ENCODE measurements at places on chromosomes 2 and 18.

DNA sequence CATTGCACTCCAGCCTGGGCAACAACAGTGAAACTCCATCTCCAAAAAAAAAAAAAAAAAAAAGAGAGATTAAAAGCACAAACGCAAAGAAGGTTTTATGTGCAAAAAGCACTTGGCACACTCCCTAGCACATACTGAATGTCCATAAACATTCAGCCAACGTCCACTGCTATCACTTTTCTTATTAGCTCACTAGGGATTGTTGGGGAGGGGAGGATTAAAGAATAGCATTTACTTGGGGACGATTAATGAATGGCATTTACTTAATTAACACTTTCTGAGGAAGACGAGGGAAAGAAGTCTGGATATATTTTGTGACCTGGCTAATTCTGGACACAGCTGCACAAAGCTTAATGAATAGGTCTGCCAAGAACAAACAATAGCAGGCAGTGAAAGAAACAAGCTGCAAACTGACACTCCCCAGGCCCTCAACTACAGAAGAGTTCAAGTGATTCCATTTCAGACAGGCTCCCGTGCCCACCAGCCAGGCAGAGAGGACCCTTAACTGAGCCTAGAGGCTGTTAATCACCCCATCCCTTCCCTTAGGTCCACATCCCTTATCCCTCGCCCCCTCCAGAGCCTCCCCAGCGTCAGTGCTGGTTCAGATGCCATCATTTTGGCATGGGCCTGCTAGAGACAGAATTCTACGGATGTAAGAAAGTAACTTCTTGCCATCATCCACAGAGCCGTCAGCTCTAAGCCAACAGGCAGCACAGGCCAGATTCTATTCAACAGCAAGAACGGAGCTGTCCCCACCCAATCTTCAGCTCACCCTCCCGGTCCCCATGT, 7.4 kb downstream of the CYB5A start:
- DNase-seq: no peak

DNA sequence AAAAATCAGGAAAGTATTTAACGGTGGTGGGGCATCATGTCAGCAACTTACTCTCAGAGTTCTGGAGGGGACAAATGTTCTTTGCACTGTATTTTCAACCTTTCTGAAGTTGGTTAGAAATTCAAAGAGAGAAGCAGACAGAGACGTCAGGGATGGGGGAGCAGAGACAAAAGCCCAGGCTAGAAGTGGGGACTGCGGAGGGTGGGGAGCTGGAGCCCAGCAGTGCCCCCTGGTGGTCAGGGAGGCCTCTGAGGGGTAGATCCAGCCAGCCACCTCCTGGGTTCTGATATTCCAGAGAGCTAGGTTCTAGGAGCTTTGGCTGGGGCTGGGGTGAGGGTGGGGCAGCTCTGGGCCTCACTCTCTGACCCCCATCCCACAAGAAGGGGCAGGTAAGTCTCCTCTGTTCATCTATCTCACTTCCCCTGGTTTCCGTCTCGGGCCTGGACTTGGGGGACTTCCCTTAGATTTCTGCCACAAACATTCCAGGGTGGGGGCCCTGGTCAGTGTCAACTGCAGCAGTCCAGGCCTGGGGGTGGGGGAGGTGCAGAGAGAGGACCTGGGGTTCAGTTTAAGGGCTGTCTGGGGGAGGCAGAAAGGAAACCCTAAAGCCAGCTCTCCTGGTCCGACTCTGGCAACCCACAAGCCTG, 8.9 kb downstream of the TNS1 start:
- peak; percentile 24 for DNase-seq

GRCh38 chr2:39558906-39559305, 106.8 kb upstream of the TMEM178A start:
- no peak for DNase-seq

DNA sequence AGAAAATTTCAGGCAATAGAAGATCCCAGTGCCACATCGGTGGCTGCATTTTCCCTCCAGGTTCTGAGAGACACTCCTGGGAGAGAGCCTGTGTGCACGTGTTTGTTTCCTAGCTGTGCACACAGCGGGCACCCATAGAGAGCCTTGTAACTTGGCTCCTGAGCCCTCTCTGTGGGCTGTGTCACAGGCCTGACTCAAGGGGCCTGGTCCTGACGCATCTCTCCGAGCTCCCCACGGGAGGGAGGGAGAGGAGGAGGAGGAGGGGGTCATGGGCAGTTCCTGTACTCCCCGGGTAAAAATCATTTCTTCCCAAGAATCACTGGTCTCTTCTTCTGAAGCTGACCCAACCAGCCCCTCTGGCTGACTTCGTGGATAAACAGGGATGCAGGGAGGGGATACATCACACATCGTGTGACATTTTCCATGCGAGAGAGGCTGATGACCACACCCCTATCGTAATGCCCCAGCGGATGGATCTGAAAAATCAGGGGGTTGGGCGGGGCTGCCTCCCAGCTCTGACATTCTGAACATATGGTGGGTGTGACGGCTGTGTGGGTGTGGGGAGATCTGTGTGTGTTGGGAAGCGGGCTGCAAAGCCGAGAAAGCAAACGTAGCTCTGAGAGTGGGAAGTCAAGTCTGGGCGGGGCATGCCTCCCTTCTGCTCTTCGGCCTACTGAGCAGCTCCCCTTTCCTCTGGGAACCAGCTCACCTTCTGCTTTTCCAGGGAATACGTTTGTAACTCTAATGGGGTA, 308.3 kb upstream of the HS6ST1 start:
- DNase-seq: no peak

DNA sequence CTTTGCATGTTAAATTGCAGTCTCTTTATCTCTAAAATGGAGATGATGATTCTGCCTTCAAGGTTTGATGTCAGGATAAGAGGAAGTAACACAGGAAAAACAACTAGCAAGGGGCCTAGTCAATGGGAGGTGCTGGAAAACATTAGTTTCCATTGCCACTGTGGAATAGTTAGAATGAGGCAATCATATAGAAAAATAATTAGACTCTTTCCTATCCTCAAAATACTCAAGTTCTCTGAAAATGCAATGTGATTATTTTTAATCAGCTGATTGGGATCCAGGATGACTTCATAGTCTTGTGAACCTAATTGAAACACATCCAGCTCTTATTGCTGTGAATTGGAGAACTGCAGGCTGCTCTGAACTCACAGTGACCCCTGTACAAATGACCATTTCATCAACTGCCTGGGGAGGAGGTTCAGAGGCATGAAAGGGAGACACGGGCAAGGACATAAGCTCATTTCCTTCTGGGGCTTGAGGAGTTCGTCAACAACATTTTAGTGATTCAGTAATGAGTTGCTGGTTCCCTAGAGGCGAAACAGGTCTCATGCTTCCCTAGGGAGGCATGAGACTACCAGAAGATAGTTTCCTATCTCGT, 422.5 kb downstream of the LPIN1 start:
- DNase-seq: no peak

GRCh38 chr18:32420084-32420750, 50.5 kb downstream of the GAREM1 start:
- DNase-seq: no peak

DNA sequence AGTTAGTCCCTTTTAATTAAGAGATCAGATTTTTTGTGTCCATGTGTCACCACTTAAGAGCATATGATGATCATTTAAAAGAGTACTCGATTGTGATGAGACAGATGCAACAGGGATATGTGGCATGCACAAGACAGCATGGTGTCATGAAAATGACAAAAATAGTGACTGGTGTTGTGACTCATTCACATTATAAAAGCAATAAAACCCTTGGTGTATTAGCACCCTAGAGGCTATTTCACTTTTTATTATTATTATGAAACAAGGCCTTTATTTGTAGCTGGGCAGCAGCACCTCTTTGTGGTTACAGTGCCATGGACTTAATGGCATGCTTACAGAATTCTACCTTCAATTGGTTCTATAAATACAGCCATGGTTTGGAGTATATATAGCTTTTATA, 1296.0 kb upstream of the ZEB2 start:
- no peak for DNase-seq

DNA sequence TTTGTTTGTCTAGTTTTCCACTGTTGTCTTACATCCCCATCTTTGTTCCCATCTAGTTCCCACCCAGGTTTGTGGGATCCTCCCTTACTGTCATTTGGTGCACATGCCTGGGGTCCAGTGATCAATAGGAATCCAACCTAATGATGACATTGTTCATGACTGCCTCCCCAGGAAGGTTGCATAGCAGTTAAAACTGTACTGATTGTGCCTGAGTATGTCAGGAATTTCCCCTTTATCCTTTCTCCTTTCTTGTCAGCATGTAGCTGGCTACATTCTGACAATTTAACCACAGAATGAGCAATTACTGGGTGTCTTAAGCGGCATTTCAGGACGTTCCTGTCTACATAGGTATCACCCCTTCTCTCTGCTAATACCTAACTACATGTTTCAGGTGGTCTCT, 653.0 kb downstream of the CNTNAP5 start:
- no peak for DNase-seq
